ENCODE measurements at places on chromosomes 13 and 19.

DNA sequence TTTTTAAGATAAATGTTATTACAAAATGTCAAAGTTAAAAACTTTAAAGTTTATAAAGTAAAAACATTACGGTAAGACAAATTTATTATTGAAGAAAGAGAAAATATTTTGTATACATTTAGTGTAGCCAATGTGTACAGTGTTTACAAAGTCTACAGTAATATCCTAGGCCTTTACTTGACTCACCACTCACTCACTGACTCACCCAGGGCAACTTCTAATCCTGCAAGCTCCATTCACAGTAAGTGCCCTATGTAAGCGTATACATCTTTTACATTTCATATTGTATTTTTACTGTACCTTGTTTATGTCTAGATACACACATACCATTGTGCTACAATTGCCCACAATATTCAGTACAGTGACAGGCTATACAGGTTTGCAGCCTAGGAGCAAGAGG lies 448.2 kb downstream of the KCTD12 start:
- no peak for DNase-seq

DNA sequence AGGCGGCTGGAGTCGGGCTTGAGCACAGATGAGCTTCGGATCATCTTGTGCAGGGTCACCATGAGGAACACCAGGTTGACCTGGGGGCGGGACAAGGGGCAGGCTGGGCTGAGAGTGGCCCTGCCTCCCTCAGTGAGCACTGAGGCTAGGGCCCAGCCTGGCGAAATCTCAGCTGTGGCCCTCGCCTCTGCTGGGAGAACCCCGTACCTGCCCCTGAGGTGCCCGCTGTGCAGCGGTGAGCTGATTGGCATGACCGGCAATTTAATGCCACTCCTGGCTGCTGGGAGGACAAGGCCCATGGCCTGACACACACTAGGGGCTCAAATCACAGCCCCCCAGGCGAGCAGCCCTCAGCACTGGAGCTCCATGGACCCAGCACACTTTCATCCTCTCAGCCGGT lies 19.7 kb upstream of the ASF1B start:
- no peak for DNase-seq

DNA sequence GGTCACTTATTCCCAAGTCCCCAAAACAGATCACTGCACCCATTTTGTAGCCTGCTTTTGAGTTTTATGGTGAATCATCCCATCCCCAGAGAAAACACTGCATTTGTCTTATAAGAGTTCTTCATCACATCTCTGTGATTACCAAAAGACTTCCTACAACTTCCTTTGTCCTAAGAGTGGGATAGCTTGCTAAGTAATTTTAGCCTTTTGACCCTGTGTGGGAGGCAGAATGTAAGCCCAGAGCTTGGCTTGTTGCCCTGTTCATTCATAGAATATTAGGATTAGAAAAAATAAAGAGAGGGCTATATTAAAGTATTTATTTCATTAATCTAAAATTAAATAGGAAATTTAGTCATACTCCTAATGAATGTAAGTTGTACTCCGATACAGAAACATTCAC lies 213.3 kb downstream of the MZT1 start:
- no peak for DNase-seq

DNA sequence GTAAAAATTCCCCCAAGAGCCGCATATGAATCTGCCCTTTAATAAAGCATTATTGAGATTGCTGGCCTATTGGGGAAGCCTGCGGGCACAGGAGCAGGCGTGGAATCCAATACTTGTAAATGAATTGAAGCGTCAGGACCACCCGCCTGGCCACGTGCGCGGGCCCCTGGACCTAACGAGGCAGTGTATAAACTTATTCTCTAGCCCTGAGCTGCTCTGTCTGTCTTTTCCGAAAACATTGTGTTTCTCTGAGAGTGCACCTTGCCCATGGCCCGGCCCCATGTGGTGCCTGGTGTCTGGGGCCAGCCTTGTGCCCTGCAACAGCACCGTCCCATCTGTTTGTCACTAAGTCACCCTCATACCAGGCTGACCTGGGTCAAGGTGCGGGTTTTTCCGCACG lies 14.4 kb downstream of the UBXN6 start:
- DNase-seq, result no peak

- no peak for DNase-seq
These were observed 95.6 kb downstream of the PCDH9 start for GRCh38 chr13:67134417-67135129.

- no peak for DNase-seq
These were observed 442.3 kb downstream of the FGF9 start for GRCh38 chr13:22112956-22113745.

DNA sequence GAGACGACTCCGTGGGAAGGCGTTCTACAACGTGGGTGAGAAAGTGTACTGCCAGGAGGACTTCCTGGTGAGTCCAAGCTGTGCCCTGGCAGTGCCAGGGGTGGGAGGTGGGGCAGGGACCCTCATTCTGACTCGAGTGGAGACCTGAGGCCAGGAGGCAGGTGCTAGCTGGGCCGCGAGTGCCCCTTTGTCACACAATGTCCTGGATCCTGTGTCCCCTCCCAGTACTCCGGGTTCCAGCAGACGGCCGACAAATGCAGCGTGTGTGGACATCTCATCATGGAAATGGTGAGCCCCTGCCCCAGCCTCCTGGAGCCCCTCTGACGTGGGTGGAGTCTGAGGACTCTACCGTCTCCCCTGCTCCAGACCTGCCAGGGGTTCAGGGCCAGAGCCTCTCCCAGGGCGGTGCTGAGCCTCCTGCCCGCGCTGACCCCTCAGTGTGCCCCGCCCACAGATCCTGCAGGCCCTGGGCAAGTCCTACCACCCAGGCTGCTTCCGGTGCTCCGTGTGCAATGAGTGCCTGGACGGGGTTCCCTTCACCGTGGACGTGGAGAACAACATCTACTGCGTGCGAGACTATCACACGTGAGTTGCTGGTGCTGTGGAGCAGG lies 11.6 kb downstream of the WTIP start:
- no peak for DNase-seq

DNA sequence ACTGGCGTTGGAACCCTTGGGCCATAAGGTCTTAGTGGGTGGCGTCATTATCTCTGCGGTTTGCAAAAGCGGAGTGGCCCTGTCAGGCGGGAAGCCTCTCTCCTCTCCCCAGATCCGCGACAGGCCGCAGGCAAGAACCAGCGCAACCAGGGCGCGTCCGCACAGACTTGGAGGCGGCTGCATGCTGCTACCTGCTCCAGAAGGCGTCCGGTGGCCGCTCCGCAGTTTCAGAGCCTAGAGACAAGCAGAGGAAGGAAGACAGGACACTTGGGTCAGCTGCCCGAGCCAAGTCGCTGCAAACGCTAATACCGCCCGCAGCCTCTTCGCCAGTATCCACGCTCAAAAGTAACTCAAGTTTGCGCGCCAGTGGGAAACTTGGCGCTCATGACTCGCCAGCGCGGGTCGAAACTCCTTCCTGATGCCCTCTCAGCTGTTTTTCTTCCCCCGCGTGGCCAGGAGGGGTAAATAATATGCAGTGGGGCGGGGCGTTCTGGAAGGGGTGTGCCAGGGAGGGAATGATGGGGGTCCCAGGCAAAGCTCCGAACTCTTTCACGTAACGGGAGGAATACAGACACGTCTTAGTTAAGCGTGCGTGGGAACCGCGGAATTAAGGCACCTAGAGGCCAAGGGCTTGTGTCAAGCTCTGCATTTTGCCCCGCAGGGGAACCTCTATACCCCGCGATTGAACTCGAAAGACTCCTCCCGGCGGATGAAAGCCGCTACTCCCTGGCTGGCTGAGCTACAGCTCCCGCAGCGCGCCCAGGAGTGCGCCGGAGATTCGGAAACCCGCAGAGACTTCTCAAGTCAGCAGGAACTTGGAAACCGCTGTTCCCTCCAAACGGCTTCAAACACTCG lies at the start of gene EDNRB:
TSS of gene EDNRB (minus strand) at position 441 of the 855 bp plus-strand sequence. CDS start at position 183, 258 bp downstream.
- no peak for DNase-seq

DNA sequence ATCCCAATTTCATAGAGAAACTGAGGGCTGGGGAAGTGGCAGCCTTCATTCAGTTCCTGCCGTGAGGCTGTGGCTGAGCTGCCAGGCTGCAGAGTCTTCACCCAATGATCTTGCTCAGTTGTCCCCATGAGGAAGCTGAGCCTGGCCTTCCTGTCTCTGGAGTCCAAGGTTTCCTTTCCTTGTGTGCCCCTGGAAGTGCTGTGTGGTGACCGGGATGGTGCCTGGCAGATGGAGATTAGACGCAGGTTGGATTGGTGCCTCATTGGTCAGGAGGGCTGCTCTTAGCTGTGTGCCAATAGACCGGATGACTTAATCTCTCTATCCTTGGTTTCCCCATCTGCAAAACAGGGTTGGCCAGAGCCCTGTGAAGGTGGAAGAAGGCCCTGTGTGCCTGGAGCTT lies 24.6 kb downstream of the DNM2 start:
- DNase-seq, result no peak

- DNase-seq, result no peak
These were observed 28.8 kb downstream of the ACTN4 start for GRCh38 chr19:38676023-38676877.

DNA sequence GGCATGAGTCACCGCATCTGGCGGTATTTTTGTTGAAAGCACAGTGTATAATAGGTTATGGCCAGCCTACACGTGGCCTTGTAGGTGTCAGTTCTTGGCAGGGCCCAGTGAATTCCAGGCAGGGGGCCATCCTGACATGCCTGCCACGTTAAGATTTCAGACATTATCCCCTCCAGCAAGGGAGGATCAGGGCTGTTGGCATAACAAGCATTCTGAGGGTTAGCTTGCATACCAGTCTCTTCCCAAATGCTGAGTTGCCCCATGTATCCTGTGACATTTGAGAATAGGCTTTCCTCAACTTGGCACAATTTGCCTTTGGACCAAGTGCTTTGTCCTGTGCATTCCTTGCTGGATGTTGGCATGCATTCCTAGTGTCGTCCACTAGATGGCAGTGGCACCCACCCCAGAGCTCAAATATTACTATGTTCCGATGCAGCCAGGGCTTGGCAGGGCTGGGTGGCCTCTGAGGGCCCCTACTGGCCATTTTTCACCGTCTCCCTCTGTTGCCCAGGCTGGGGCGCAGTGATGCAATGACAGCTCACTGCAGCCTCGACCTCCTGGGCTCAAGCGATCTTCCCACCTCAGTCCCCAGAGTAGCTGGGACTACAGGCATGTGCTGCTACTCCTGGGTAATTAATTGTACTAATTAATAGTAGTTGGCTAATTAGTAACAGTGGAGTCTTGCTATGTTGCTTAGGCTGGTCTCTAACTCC lies 31.2 kb downstream of the NLRP12 start:
- DNase-seq, result peak; percentile 47

DNA sequence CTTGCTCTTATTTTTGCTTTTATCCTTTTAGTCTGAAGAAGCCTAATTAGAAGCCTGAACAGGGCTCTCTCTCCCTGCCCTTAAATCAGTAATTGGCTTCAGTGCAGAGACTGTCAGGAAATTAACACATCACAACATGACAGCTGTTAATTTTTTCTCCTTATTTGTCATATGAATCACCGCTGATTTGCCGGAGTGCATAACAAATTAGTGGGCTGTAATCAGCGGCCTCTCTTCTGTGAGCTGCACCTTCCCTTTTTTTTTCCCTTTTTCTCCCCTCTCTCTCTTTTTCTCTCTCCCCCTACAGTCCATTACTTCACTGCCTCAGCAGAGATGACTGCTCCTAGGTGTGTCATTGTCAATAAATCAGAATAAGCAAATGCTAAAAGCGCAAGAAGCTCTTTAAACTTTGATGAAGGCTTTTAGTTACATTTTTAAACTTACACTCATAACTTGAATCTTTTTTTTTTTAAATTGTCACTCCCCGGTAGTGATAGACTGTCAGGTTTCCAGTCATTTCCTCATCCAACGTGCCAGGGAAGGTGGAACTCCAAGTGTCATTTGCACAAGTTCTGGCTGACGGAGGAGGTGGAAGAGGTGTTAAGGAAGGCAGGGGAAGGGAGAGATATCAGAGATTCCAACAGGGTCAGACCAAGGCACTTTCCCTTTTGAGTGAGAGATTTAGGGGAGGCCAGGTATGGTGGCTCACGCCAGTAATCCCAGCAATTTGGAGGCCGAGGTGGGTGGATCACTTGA lies 197.1 kb upstream of the TSHZ3 start:
- DNase-seq, result no peak

- DNase-seq, result no peak
These were observed 16.6 kb downstream of the OLFM4 start for GRCh38 chr13:53045189-53045588.

DNA sequence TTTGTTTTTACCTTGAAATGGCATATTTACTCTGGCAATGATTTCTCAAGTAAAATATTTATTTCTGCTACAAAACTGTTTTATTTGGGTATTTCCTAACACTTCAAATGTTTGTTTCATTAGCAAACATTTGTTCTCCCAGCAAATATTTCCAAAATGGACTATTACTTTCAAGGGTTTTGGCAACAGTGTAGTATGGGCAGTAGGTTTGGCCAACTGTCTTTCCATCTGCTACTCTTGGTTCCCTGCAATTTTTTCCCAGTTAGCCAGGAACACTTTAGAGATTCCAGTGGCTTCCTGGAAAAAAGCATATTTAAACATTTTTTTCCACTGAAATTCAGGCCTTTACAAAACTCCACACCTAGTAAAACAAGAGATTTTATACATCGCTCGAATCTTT lies 466.6 kb downstream of the SLITRK6 start:
- no peak for DNase-seq
